Posterior cingulate gyrus (tissue), 11 donors: ENCODE measurements at places on chromosomes 6 and 20.

DNA sequence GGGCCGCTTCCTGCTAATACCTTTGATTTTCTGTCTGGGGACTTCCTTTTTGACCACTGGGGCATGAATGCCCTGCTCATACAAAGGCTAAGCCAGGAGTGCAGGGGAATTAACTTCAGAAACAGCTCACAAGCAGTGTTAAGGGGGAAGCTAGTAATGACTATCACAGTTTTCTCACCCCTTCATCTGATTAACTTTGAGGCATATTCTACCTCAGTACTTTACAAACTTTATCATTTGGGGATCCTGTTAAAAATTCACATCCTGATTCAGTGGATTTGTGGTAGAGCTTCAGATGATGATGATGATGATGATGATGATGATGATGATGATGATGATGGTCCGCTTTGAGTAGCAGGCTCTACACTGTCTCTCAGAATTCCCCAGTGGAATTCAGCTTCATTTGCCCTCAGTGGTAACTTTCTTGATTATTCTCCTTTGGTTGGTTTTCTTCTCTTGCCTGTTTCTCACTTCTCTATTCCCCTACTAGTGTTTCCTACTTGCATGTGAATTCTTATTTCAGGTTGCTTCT, 78.4 kb upstream of the TMEM170B start:
- no peak for DNase-seq

DNA sequence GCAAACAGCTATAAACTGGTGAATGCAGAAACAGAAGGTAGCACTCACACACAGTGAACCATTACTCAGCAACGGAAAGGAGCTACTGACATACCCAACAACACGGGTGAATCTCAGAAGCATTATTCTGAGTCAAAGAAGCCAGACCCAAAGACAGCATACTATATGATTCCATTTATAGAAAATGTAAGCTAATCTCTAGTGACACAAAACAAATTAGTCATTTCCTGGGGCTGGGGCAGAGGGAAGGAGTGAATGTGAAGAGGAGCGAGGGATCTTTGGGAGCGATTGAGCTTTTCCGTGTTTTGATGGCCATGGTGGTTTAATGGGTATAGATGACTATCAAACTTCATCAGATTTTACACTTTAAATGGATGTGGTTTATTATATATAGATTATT, 614.6 kb downstream of the DHX35 start:
- no peak for DNase-seq

GRCh38 chr6:25002326-25003091, 66.7 kb upstream of the RIPOR2 start:
- no peak for DNase-seq

DNA sequence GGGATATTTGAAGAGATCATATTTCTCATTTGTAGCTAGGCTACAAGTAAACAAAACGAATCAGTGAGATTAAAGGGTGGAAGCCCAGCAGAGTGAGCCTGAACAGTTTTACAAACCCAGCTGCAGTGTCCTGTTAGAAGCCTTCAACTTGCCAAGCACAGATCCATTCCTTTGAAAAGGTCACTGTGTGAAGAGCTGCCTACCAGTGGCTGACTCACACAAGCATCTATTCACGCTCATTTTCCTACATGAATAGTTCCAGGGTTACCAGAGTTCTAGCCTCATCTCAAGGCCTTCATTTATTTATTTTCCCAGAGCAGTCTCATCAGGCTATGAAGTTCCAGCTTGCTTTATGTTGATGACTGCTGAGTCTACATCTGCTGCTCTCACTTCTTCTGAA, 25.7 kb upstream of the MLIP start:
- no peak for DNase-seq

DNA sequence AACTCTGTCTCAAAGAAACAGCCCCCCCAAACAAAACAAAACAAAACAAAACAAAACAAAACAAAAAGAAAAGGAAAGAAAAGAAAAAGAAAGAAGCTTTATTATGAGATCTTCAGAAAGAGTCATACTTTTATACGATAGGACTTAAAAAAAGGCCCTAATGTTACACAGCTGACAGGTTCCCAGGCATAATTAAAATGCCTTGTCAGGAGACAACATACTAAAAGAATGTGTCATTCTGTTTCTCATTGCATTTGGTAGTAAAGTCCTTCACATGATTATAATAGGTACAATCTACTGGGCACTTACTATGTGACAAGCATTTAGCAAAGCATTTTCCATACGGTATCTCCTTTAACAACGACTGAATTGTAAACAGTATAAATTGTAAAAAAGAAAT, 36.4 kb upstream of the RPN2 start:
- DNase-seq, result no peak

DNA sequence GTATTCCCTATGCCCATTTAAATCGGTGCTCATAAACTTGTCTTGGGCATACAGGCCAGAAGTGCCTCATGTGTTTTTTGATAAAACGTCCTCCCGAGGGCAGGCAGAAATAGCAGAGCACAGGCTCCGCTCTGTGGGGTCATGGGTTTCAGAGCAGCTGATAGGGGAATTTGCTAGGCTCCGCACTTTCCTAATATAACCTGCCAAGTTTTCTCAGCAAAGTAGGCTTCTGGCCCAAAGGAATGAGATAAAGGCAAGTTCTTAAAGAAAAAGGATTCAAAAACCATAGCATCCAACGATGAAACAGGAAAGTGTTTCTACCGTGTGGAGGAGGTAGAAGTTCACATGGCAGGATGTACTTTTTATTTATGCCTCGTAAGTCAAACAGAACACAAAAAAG, 69.8 kb upstream of the RALGAPA2 start:
- no peak for DNase-seq

DNA sequence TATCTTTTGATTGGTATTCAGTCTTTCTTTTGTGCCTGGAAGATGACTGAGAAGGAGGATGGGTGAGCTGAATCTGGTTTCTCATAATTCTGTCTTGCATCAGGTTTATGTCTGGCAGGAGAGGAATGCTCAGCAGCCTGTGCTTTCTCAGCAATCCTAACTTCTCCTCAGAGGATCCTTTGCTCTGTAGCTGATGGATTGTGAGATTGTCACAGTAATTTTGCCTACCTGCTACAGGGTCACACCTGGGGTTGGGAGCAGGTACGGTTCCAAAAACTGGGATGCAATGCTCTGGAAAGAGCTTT, 2.1 kb upstream of the HS3ST5 start:
- DNase-seq, result no peak

DNA sequence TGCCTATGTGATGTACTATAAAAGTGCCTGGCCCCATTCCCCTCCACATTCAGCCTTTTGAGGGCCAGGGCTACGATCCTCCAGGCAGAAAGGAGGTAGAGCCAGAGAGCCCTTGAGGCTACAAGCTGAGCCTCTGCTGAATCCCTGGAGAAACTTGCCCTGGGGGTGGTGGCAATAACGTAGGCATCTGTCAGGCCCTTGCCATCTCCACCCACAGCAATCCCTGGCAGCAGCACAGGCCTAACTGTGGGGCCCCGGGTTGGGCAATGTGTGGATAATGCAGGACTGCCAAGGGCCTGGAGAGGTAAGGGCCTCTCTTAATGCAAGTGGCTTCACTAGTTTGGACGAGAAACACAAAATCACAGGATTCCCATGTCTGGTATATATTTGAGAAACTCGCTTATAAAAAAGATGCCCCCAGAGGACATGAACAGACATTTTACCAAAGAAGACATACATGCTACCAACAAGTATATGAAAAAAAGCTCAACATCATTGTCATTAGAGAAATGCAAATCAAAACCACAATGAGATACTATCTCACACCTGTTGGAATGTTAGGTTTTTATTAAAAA, 99.0 kb downstream of the QRSL1 start:
- no peak for DNase-seq

DNA sequence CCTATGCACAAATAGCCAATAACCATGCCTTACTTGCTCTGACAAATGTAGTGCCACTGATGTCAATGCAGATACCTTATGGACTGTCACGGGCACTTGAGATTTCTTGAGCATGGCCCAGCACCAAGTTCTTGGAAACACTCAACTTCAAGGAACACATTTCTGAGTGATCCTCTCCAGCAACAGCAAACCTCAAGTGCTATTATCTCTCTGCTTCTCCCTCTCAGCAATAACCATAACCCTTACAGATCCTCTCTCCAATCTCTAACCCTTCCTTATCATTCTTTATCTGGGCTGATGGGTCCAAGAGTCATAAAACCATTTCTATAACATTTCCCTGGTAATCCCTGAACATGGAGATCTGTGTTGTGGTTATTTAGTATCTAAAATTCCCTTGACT, 266.9 kb upstream of the STXBP5 start:
- no peak for DNase-seq

- no peak for DNase-seq
Measured at GRCh38 chr6:54194067-54194466, 82.8 kb downstream of the MLIP start.

DNA sequence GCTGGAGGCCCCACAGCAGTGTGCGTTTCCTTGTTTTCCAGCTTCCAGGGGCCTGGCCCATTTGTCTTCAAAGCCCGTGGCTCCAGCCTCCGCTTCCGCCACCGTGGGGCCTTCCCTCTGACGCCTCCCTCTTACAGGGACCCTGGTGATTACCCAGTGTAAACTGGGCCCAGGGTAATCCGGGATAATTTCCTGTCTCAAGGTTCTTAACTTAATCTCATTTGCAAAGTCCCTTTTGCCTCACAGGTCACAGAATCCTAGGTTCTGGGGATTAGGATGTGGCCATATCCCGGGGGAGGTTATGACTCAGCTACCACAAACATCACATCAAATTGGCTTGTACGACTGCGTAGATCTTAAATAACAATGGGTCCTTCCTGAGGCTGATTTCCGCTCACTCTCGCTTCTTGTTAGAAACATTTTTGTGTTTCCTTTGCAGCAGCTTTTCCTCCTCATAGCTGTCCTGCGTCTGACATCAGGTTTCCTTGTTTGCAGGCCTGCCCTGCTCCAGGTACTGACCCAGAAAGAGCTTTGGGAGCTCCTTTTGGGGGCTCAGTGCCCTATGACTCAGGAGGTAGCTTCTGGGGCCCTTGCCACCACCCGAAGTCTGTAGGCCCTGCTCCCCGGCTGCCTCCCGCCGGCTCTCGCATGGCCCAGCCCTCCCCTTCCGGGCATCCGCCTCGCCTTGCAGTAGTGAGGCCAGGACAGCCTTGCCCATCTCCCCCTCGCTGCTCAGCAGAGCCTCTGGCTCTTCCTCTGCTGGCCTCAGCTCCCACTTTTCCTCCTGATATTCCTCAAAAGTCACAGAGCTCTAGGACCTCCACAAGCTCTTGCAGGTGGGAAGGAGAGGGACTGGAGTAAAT, 100.5 kb downstream of the ERMARD start:
- no peak for DNase-seq

- no peak for DNase-seq
Measured at GRCh38 chr6:168342636-168343035, 23.1 kb upstream of the DACT2 start.

- DNase-seq, result no peak
Measured at GRCh38 chr6:166903500-166903899, 52.9 kb downstream of the RNASET2 start.

- no peak for DNase-seq
Measured at GRCh38 chr6:22613051-22613450, 43.7 kb downstream of the HDGFL1 start.

- no peak for DNase-seq
Measured at GRCh38 chr6:160973311-160974250, 18.0 kb upstream of the MAP3K4 start.

DNA sequence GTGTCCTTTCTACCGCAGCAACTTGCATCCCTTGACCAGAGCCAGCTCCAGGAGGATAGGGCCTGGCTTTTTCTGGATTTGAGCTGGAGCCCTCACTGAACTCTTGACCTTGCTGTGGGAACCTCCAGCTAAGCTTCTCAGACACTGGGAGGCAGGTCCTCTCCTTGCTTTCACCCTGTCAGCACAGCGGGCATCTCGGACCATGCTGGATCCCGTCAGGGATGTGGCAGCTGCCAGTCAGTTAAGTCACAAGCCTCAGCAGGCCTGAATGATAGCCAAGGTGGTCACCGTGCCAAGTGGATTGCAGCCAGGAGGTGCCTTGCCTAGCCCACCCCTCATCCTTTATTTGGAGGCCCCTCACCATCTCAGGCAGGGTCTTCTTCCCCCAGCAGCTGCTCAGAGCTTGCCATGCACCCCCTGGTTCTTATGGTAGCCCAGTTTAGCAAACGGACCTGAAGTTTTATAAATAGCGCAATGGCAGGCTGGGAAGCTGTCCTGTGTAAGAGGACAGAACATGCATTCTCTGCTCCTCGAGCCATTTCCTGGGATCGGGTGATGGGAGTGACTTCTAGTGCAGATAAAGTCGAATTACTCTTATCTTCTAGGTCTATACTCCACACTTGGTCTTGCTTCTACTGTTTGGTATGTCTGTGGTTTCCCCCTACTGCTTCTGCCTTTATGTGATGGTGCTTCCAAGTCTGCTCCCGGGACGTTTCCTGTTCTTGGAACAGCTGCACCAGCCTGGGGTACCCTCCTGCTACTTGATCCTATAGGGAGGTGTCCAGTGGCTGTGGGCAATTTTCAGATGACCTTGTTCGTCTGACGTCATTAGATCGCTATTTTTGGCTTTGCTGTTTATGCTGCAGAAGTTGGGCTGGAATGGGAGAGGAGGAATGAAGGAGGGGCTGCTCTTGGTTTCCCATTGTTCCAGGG, 7.1 kb upstream of the MYLK2 start:
- no peak for DNase-seq

GRCh38 chr6:151690303-151690702, 117.2 kb upstream of the ESR1 start:
- no peak for DNase-seq

GRCh38 chr6:24231438-24231977, 105.5 kb downstream of the NRSN1 start:
- DNase-seq, result no peak

GRCh38 chr6:149248693-149249369, 68.7 kb upstream of the TAB2 start:
- no peak for DNase-seq

- no peak for DNase-seq
Measured at GRCh38 chr6:3592371-3592941, 135.6 kb upstream of the SLC22A23 start.

DNA sequence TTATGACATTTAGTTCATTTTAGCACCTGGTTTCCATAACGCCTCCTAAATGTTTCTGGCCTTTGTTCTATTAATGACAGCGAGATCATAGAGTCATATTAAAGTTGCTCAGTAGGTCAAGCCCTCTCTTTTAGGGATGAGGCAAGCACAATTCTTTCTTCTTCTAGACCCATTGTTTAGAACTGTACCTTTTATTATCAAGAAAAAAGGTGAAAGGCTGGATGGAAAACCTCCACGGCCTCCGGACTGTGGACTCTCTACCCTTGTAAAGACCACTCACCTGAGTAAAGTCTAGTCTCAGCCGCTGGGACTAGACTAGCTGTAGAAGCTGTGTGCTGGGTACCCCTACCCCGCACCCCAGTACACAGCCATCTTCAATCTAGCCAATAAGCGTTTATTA, 6.0 kb upstream of the AFDN start:
- no peak for DNase-seq

GRCh38 chr6:53439556-53439955, 90.8 kb upstream of the ELOVL5 start:
- DNase-seq, result no peak

- peak; percentile 87 for DNase-seq
Measured at GRCh38 chr6:31829633-31830283, 2.2 kb downstream of the HSPA1B start.

- DNase-seq, result no peak
Measured at GRCh38 chr6:1538369-1538768, 71.3 kb upstream of the FOXC1 start.
